ENCODE measurements at places on chromosomes 4 and X. TPM values are rescaled to one million over a fixed set of nuclear protein-coding genes. Genes with fewer than 3 reads are reported as not detected.

KCNE5 gene
- total RNA-seq: 0.10 TPM

HMGN5 gene
- 1.5 TPM for total RNA-seq

LIAS gene
- 10.3 TPM for total RNA-seq

PNMA3 gene
- 14.4 TPM for total RNA-seq

MFAP3L gene
- 11.4 TPM for total RNA-seq

HSFX4 gene
- total RNA-seq: not detected

SLITRK4 gene
- 17.0 TPM for total RNA-seq

CABS1 gene
- not detected for total RNA-seq

ATP6AP2 gene
- 131 TPM for total RNA-seq
